ENCODE measurements at places on chromosomes 12 and 14.

DNA sequence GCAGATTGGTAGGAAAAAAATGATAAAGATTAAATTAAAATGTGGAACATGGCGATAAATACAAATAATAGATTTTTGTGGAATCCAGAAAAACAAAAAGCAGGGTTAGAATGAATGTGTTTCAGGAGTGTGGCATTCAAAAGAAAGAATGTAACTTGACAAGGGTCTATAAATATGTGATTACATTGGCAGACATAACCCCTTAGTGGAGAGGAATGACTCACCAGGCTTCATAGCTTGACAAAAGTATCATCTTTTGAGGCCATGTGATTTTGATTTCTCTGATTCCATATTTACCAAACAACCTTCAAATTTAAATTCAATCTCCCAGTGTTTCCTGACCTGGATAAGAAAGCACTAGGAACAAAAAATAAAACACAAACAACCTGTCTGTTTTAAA is 24.4 kb upstream of the MGST1 start:
- DNase-seq, result no peak

GRCh38 chr12:115079760-115080159 is 395.8 kb upstream of the TBX3 start:
- DNase-seq, result no peak

- no peak for DNase-seq
Observed at GRCh38 chr14:21373980-21374379, 9.8 kb downstream of the SUPT16H start.

- no peak for DNase-seq
Observed at GRCh38 chr12:123942238-123942653, 30.4 kb downstream of the CCDC92 start.

DNA sequence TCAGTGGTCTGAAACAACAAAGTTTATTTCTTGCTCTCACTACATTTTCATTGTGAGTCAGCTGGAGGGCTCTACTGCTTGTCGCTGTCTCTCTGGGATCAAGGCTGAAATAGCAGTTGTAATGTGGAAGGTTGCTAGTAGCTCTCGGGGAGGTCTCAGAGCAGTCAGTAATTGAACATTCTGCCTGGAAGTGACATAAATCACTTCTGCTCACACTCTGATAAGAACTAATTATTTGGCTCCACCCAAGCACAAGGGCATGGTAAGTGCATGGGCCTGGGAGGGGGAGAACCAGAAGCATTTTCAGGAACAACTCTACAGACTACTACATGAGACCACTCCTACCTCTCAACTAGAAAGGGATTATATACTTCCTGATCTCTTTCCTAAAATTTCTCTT is 128.2 kb downstream of the TMEM117 start:
- no peak for DNase-seq

DNA sequence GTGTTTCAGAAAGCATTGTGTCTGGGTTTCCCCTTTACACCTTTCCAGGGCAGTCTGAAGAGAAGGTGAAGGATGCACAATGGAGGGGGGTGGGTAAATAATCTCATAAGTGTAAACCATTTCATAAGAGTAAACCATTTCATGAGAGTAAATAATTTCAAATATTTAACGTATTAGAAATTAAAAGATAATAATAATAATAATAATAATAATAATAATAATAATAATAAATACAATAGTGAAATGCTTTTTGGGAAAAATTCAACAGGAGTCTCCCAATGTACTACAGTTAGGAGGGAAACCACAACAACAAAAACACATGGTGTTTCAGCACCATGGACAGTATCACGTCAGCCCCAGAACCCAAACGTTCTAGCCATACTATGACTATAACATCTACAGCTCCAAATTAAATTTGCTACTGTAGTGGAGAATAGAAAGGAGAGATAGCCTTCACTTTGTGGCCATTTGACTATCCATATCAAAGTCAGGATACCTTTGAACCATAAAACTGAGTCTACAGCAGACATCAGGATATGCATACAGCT is 691.8 kb downstream of the BCL11B start:
- no peak for DNase-seq

- no peak for DNase-seq
Observed at GRCh38 chr14:60174352-60175254, 9.4 kb upstream of the DHRS7 start.

- DNase-seq, result no peak
Observed at GRCh38 chr12:113049976-113050742, 6.4 kb upstream of the DTX1 start.

DNA sequence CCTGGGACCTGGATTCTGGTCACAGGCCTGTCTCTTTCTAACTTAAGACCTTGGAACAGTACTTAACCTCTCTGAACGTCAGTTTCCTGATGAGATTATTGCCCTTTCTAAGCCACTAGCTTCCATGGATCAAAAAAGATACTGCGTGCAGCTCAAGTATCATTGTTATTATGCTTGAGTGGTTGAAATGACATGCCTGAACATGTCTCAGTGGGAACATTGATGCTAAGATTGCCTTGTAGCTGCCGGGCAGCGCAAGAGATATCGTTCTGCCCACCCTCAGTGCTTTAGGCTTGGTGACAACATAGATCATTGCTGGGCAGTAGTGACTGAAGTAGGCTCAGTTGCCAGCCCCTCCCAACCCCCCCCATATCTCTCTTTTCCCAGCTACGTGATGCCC is 131.9 kb downstream of the SMOC1 start:
- DNase-seq, result no peak

DNA sequence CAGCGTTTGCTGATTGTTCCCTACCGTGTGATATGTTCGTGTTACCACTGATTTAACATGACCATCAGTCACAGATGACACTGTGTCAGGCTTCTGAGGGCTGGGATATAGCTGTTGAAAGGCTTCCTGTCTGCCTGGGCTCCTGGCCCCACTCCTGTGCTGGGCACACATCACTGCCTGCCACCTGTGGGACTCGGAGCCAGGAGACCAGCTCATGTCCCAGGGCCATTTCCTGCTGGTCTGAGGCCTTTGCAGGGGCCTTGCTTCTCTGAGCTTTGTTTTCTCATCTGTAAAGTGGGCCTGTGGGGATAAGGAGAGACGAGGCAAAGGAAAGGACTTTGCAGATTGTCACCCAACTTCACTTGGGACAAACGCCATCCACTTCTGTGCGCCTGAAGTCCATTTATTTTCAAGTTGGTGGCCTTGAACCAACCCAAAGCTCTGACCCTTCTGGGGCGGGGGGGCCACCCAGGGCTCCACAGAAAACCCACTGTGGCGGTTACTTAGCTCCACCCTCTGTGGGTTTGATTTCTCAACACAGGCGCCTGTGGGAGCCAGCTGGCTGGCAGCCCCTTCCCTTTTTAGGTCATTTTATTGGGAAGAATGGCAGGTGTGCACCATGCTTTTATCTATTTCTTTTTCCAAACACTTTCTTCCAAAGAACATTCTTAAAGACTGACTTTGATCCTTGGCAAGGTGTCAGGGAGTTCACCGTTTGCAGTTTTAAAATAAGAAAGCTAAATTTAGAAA is 54.1 kb downstream of the BEGAIN start:
- DNase-seq, result no peak

GRCh38 chr12:52081263-52081733 is 1.8 kb downstream of the SMIM41 start:
- DNase-seq, result no peak

- DNase-seq, result no peak
Observed at GRCh38 chr14:89534902-89535685, 118.1 kb upstream of the FOXN3 start.

DNA sequence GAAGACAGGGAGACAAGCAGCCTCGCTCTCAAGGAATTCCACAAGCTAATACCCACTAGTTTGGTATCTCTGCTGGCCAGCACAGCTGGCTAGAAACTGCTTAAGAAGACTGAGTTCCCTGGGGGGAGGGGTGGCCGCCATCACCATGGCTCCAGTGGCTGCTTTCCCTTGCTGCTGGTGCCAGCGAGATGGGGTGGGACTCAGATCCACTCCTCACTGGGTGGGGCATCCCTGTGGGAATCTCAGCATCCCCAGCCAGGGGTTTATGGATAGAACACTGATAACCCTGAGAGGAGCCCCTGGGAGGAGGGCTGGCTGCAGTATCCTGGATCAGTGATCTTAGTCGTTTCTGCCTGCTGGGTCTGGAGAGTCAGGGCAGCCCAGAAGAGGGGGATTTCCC is 170.6 kb upstream of the MDGA2 start:
- no peak for DNase-seq

DNA sequence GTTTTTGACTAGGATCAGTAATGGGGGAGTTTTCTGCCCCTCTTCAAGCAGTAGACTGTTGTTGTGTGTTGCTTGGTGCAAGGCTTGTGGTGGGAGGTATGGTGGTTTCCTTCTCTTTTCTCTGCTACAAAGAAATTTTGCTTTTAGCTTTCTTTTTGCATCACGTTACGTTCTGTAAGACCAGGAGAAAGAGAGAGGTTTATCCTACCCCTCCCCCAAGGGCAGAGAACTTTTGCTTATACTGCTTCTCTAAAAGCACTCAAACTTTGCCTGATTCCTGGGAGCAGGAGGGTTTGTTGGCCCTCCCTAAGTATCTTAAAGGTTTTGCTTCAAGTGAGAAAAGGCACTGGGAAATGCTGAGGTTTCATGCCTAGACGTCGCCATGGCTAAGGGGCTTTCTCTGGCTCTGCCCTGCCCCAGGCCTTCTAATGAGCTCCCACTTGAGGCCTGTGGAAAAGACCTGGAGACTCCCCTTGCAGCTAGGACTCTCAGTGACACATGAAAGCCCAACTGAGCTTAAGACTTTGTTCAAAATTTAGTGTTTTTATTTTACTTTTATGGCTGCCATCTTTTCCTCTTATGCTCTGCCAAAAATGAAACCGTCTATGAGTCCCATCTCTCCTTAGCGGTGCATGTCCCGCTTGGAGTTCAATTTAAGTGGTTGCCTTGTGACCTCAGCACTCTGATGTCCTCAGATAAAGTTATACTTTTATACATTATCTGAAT is 49.2 kb downstream of the EIF2S3B start:
- no peak for DNase-seq

- no peak for DNase-seq
Observed at GRCh38 chr12:111094157-111095010, 174.0 kb upstream of the MYL2 start.

Measured in activated T-helper 1 cell treated with anti-CD3 and anti-CD28 coated beads, Interleukin-2, amount 50 U/mL, for 16 hours (primary cell).